ENCODE measurements at places on chromosomes 13 and 19.

GRCh38 chr13:68834375-68834774, 1273.3 kb upstream of the ATXN8OS start:
- DNase-seq: no peak

DNA sequence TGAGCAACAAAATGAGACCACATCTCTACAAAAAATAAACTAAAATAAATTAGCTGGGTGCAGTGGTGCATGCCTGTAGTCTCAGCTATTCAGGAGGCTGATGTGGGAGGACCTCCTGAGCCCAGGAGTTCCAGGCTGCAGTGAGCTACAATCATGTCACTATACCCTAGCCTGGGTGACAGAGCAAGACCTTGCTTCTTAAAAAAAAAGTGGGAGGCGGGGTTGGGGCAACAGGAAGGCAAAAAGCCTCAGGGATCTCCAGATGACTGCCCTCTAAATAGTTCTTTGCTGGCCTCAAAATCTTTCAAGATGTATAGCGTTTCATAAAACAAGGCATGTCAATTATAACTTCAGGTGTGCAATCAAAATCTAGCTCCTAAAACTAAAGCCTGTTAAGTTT, 18.5 kb downstream of the CEACAM8 start:
- no peak for DNase-seq

- DNase-seq: no peak
These were observed 8.9 kb downstream of the FLT1 start for GRCh38 chr13:28485996-28486543.

DNA sequence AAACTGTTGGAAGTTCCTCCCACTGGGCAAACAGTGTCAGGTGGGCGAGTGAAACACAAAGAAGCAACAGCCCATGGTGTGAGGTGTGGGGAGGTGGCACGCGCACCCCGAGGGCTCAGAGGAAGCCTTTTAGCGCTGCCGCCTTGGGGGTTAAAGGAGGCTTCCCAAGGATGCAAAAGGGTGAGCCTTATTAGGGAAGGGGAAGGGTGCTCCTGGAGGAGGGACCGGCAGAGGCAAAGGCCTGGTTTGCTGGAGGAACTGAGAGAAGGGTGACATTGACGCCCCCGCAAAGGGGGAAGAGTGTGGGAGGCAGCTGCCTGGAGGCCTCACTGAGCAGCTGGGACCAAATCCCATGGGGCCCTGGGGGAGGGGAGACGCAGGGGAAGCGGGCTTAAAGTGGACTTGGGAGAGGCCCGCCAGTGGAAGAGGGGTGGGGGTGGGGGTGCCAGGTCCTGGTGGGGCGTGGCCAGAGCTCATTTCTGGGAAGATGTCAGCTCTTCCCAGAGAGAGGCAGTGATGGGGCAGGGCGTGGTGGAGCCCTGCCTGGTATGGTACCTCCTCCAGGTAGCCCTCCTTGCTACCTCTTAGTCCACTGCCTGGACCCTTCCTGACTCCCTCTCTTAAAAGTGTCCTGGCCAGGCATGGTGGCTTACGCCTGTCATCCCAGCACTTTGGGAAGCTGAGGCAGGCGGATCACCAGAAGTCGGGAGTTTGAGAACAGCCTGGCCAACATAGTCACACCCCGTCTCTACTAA, 12.0 kb upstream of the FCHO1 start:
- DNase-seq: no peak

DNA sequence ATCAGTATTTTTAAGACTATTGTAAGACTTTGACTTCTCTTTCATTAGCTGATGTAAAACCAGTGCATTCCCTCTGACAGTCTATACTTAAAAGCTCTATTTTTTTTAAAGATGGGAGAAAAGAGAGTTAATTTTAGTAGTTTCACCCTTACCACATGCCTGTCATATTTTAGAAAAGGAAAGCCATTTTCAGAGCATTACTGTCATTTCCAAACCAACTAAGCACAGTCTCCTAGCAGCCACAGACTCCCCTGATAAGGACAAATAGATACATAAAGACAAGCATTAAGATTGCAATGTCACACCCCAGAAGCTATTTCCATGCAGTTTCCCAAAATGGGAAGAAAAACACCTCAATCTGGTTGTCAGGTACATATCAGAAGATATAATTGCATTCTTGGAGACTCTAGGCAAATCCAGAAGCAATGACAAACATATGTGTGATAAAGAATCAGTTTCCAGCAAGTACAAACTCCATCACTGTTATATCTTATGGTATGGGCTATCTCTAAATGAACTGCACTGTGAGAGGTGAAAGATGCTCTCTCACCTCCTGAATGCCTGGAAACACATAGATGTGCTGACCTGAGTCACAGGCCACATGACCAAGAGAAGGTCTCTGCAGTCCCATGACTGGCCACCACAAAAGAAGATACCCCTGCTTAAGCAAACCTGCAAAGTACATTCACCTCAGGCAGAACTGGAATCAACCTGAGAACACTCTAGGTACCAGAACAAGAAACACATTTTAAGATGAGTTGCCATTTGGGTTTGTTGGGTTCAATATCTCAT, 303.3 kb downstream of the POU4F1 start:
- no peak for DNase-seq

DNA sequence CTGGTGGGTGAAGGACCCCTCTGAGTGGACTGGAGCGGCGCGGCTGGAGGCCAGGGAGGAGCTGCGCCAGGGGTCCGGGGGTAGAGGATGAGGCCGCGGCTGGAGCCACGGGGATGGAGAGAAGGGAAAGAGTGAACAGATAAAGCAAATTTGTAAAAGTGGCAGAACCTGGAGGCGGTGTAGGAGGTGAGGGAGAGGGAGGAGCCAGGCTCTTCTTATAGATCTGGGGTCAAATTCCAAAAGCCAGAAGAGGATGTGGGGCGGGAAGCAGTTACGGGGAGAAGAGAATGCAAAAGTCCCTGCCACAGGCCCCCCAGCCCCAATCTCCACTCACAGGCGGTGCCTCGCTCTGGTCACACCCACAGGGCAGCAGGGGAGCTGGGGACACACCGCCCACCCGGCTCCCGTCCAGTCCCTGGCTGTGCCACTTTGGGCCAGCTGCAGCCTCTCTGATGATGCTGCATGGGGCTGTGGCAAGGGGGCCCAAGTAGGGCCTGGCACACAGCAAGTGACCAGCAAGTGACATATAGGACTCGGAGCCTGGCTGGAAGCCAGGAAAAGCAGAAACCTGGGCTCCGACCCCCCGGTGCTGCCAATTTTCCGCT, 11.1 kb downstream of the LRRC4B start:
- no peak for DNase-seq

- no peak for DNase-seq
These were observed 8.6 kb upstream of the POMP start for GRCh38 chr13:28650284-28650683.

GRCh38 chr19:8700956-8701355, 2.4 kb upstream of the ACTL9 start:
- DNase-seq: no peak

DNA sequence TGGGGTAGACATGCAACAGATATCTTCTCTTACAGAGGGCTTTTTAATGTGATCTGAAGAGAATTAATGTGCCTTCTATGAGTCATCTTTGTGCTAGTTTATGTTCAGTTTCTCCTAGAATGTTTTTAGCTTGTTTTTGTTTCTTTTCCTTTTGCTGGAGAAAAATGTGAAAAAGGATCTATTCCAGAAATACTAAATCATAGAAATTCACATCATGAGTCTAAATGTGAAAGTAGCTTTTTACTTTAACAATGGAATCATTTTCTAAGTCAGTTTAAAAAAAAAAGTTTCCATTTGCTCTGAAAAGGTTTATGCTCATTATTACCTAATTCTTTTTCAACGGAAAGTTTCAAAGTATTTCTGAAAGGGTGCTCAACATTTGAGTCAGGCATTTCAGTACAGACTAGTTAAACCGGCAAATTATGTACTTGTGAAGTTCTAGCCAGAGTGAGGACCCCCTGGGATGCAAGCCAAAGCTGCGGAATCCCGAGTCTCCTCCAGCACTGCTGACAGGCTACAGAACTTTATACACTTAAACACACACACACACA, 72.9 kb downstream of the SPATA13 start:
- DNase-seq: no peak

DNA sequence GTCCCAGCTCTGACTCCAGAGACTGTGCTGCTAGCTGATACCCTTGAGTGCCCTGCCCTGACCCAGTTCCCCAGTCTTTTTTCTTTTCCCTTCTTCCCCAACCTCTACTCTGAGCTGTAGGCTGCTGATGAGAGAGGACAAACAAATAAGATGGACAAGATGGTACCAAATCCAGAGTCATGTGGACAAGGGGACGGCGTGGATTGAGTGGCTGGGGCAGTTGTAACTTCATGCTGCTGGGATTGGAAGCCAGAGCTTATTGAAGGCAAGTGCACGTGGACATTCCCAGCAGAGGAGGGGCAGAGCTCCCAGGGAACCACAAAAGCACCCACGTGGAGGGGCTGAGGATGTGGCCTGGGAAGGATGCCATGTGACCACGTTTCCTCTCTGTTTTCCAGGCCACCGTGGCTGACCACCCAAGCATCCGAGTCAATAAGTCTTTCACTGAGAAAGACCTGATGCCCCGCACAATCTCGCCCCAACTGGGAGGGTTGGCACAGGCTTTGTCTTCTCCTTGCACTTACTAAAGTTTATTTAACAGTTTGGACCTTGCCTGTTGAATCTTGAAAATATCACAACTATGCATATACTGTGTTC, 323.3 kb upstream of the ZNF507 start:
- no peak for DNase-seq

GRCh38 chr13:31587698-31588266, 151.5 kb upstream of the RXFP2 start:
- DNase-seq: no peak

GRCh38 chr19:1082165-1082927, 12.8 kb downstream of the POLR2E start:
- DNase-seq: peak; percentile 89

- DNase-seq: no peak
These were observed 111.2 kb downstream of the KCNRG start for GRCh38 chr13:50126263-50126992.

GRCh38 chr13:108963846-108964600, 334.6 kb downstream of the MYO16 start:
- no peak for DNase-seq

DNA sequence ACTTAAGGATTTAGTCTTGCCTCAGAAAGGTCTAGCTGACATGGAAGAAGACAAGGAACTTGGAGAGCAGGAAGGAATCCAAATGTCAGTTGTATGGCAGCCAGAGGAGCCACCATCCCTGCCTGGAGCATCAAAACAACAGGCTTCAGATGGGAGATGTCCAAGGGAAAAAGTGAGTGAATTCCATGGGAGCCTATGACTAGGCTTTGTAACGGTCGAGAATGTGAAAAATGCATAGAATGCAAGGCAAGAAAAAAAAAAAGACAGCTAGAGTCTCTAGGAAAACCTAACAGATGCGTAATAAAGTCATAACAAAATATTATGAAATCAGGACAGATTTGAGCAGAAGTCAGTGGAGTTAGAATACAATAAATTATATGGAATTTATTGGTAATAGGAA, 183.7 kb upstream of the LSM14A start:
- no peak for DNase-seq

- DNase-seq: no peak
These were observed 1348.5 kb downstream of the PCDH9 start for GRCh38 chr13:65881561-65882155.

- DNase-seq: peak; percentile 62
These were observed 2.9 kb upstream of the HOOK2 start for GRCh38 chr19:12778017-12778904.

DNA sequence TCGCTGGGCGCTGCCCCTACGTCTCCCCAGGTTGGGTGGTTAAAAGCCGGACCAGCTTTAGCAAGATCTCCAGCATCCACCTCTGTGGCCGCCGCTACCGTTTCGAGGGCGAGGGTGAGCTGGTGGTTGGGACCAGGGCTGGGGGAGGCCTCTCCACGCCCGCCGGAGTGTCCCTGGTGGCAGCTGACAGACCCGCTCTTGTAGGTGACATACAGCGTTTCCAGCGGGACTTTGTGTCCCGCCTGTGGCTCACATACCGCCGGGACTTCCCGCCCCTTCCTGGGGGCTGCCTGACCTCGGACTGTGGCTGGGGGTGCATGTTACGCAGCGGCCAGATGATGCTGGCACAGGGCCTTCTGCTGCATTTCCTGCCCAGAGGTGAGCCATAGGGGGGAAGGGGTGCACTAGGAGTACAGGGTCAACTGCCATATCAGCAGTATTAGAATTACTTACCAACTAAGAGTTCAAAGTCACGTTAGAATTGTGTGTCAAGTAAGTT, 1.1 kb downstream of the ATG4D start:
- DNase-seq: no peak

GRCh38 chr19:39419003-39419402, 6.5 kb downstream of the PLEKHG2 start:
- no peak for DNase-seq

DNA sequence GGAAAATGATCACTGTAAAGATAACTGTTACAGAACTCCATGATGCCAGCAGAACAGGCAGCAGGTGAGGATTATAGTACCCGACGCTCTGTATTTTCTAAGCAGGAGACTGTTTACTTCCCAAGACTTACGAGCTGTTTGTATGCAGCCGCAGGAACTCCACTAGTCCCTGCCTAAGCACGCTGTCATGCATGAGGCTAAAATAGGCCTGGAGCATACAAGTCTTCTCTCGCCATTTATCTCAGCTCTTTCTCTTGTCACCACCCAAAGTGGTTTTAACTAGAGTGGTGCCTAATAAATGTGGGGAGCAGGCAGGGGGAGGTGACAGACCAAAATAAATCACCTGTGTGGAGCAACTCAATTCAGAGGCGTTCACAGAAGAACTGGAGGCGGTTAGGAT, 175.8 kb downstream of the TDRD3 start:
- no peak for DNase-seq

GRCh38 chr13:40158218-40158617, 502.8 kb downstream of the COG6 start:
- DNase-seq: no peak

DNA sequence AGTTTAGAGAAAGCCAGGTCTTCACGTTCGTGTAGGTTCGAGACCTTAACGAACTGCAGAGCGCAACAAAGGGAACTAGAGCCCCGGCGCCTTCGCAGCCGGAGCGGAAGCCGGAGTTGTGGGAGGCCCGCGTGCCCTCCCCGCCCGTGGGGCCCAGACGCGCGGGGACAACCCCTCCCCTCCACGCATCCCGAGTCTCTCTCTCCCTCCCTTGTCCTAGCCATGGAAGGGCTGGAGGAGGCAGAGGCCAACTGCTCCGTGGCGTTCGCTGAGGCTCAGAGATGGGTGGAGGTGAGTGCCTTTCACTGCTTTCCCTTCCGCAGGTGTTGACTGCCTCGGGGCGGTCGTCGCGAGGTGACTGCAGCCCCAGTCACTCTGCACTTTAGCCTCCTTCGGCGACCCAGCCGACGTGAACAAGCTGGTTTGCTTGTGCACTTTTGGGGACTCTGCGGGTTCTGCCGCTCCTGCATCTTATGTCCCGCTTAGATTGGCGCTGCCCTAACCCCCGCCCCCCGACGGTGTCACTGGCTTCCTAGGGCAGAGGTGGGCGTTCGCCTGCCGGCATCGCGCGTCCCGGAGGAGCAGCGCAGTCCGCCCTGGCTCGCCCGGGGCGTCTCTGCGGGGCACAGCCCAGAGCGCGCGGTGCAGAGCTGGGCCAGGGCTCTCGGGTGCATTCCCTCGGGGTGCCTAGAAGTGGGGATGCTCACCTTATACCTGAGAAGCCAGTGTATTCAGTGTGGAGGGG, 478 bp downstream of the LMO7 start:
- peak; percentile 44 for DNase-seq

GRCh38 chr13:106701771-106702341, 133.9 kb upstream of the ARGLU1 start:
- DNase-seq: no peak

GRCh38 chr19:2168619-2169424, 5.1 kb downstream of the DOT1L start:
- DNase-seq: peak; percentile 30

All from T-helper 2 cell (primary cell).